ENCODE measurements at places on chromosomes 12 and 14.
A peak's percentile ranks its signal among the peaks of the same experiment; 100 is the strongest.

- DNase-seq = no peak
These were observed 59.7 kb upstream of the FAM222A start for GRCh38 chr12:109653890-109654289.

GRCh38 chr14:65465584-65465983 lies 53.1 kb downstream of the FUT8 start:
- DNase-seq = no peak

DNA sequence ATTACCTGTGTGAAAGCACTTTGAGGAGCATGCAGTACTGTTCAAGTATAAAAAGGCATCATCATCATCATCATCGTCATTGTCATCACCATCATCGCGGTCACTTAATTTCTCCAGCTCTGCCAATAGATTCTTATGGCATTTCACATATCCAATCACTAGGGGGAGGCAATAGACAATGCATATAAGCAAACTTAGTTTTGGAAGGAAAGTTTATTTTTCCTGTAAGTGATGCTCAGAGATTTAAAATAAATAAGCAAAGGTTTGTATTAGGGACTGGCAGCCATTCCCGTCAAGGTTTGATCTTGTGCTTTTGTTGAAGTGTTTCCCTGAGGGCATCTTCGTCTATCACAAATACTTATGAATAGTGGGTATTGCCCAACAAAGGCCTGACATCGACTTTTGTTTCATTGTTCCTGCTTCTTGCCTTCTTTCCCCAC lies 127.4 kb downstream of the KTN1 start:
- DNase-seq = no peak

- no peak for DNase-seq
These were observed 33.4 kb downstream of the SUSD6 start for GRCh38 chr14:69644814-69645213.

GRCh38 chr14:91346838-91347173 lies 70.8 kb downstream of the CCDC88C start:
- no peak for DNase-seq

DNA sequence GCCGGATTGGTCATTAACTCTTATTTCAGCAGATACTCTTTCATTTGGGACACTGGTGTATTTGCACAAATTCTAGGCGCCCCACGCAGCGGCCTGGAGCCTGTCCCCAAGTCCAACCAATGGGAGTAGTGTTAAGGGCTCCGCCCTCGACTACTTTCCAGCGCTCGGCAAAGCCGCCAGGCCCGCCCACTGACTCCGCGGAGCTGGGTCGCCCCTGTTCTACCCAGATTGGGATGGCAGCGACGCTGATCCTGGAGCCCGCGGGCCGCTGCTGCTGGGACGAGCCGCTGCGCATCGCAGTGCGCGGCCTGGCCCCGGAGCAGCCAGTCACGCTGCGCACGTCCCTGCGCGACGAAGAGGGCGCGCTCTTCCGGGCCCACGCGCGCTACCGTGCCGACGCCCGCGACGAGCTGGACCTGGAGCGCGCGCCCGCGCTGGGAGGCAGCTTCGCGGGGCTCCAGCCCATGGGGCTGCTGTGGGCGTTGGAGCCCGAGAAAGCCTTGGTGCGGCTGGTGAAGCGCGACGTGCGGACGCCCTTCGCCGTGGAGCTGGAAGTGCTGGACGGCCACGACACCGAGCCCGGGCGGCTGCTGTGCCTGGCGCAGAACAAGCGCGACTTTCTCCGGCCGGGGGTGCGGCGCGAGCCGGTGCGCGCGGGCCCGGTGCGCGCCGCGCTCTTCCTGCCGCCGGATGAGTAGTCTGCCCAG lies at the start of gene ACOT6:
TSS of gene ACOT6 (plus strand) at position 179 of the 707 bp plus-strand sequence. CDS start at position 234, 55 bp downstream.
- DNase-seq = peak; percentile 50

DNA sequence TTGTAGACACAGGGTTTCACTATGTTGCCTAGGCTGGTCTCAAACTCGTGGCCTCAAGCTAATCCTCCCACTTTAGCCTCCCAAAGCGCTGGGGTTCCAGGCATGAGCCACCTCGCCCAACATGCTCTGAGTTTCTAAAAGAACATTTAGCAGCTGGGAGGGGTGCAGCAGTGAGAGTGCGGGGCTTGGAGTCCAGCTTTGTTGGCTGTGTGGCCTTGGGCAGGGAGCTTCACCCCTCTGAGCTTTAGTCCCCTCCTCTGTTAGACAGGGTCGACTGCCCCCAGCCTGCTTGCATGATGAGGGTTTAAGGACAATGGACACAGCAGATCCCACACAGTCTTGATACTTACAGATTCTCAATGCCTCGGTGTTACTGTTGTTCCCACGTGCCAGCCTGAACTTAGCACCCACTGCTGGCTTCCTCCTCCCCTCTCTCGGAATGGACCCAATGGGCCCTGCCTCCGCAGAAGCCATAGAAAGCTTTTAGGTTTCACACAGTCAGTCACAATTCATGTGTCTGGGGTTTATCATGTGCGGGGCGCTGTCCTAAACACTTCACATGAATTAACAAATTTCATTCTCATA lies 54.6 kb downstream of the PSMA6 start:
- DNase-seq = no peak

GRCh38 chr12:21521541-21521940 lies 4.6 kb upstream of the SPX start:
- DNase-seq = no peak

GRCh38 chr14:69838881-69839416 lies 40.3 kb upstream of the SMOC1 start:
- DNase-seq = no peak

DNA sequence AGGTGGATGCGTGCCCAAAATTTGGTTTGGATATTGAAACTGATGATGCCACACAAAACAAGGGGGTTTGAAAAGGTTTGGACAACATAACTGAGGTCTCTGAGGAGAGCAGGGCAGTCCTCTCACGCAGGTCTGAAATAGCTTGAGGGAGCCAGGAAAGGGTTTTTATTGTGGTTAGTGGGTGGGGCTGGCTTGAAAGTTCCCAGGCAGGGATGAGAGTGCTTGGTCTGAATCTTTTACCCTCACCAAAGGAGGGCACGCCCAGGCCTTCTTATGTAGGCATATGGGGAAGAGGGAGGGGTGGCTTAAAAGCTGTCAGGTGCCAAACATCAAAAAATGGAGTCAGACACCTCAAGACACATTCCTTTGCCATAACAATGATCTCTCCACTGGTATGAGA lies 493.1 kb upstream of the CCDC196 start:
- DNase-seq = no peak

GRCh38 chr12:32158525-32158924 lies 51.9 kb downstream of the BICD1 start:
- DNase-seq = no peak

- no peak for DNase-seq
These were observed 159.5 kb downstream of the PTPRO start for GRCh38 chr12:15481846-15482245.

GRCh38 chr14:65495196-65495595 lies 82.7 kb downstream of the FUT8 start:
- no peak for DNase-seq

GRCh38 chr12:51817027-51817953 lies 31.2 kb downstream of the FIGNL2 start:
- DNase-seq = no peak

DNA sequence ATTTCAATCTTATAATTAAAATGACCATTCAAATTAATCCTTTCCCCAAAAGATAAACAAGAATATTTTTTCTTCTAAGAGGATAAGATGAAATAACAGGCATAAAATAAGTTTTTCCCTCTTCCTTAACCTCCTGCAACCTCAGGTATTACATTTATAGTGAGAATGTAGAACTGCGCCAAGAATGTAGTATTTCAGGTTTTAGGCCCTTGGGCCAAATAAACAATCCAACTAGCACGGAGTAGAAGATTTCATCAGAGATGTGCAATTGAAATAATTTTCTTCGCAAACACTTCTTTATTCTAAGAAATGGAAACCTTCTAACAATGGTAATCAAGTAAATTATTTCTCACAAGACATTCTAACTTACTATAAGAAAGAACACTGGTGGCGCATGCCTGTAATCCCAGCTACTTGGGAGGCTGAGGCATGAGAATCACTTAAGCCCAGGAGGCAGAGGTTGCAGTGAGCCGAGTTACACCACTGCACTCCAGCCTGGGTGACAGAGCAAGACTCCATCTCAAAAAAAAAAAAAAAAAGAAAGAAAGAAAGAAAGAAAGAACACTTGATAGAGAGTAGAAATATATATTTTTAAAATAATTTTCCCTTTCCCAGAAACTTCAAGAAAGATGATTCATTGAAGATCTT lies 100.8 kb downstream of the TAOK3 start:
- DNase-seq = no peak

All from gastrocnemius medialis (tissue), 4 donors.